Right atrium auricular region (tissue), 2 donors: ENCODE measurements at places on chromosomes 11 and 22. TPM values are rescaled to one million over a fixed set of nuclear protein-coding genes. Genes with fewer than 3 reads are reported as not detected.

DNA sequence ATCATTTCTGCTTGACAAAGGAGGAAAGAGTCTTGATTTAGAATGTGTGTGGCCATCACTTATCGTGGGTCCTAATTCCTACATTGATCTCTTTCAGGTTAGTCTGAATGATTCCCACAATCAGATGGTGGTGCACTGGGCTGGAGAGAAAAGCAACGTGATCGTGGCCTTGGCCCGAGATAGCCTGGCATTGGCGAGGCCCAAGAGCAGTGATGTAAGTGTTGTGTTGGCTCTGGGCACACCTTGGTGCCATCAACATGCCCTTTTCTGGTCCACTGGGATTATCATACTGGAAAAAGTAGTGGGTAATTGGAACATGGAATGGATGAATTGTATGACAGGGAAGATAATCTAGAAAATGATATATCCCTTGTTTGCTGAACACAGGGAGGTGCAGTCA lies 17.1 kb upstream of the SORL1-AS1 start:
- H3K27ac ChIP-seq: no peak overlapping the region
- no peak for DNase-seq

DNA sequence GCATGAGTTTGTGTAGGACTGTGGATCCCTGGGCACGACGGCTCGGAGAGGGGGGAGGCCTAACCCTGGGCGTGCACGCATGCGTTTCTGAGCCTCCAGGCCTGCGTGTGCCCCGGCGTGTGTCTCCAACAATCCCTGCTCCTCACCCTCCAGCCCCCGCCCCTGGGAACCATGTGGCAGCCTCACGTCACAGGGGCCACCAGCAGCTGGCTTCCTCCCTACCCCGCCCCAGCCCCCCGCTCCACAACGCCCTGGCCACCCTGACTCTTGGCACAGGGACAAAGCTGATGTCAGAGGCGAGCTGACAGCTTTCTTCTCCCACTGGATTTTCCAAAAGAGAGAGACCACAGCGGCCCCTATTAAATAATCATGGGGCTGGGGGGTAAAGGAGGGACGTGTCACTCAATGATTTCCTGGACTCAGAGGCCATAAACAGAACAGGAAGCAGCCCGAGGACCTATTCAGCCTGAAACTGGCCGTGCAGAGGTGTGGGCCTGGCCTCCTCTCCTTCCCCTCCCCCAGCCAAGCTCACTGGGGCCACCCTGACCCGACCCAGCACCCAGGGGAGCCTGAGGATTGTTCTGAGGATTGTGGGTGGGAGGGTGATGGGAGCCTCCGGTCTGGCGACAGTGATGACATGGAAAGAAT lies 6.8 kb upstream of the LIF start:
- H3K4me1 ChIP-seq: no peaks in the 10 kb centered on the region
- peak overlapping the region; percentile 4 for H3K4me3 ChIP-seq
- no peaks in the 10 kb centered on the region for H3K36me3 ChIP-seq
- DNase-seq: peak; percentile 65

The FGF19 gene
- total RNA-seq: not detected

The C11orf52 gene
- total RNA-seq: 8.3 TPM

The GAS2 gene
- 9.7 TPM for total RNA-seq

The UCP2 gene
- total RNA-seq: 13.2 TPM

The EIF3M gene
- total RNA-seq: 286 TPM
